ENCODE measurements at places on chromosomes 5 and 9.

GRCh38 chr5:171907725-171908343 is 98.6 kb downstream of the FBXW11 start:
- DNase-seq = no peak

DNA sequence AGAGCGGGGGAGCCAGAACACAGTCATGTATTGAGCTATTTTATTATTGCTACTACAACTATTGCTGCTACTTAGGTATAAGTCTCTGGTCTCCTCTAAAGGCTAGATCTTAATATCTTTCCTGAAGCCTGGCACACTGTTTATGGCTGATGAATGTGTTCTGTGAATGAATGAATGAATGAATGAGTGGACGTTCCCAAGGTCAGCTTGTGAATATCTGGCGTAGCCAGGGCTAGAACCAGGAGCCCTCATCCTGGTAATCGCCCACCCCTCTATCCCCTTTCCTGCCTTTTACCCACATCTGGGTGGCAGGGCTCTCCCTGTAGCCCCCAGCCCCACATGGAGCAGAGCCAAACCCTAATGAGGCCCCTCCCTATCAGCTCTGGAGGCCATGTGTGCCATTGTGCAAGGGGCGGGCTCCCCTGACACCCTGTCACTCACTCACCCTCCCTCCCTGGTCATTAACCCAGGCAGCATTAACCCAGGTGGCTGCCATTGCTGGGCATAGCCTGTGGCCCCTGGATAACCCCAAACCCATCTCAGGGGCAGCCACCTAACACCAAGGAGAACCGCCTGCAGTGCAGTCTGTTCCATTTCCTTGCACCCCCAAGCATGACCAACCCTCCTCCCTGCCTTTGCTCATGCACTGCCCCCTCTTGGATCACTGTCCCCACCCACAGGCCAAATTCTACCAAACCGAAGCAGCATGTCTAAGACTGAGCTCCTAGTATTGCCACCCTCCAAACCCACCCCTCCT is 2.0 kb upstream of the AKNA start:
- DNase-seq = no peak

- DNase-seq = no peak
Observed at GRCh38 chr9:38431116-38431515, 6.9 kb upstream of the IGFBPL1 start.

- DNase-seq = no peak
Observed at GRCh38 chr5:60177596-60177995, 284.1 kb upstream of the PDE4D start.

GRCh38 chr9:26955222-26955903 is 849 bp upstream of the IFT74 start:
- no peak for DNase-seq

DNA sequence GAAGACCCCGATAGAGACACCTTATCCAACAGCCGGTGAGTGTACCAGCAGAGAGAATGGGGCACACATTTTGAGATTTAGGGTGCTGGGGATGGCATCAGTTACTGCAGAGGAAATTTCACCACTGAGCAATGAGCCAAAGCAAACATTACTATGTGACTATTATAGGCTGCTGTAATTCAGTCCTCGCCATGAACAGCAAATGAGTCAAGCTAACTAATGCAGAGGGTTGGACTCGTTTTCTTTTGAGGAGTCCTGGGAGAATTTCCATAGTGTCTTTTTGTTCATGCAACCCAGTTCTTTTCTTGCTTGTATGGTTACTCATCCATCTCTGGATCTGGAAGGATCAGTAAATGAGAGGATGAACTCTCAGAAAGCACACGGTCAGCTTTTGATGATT is 323.8 kb downstream of the PSAT1 start:
- DNase-seq = no peak

DNA sequence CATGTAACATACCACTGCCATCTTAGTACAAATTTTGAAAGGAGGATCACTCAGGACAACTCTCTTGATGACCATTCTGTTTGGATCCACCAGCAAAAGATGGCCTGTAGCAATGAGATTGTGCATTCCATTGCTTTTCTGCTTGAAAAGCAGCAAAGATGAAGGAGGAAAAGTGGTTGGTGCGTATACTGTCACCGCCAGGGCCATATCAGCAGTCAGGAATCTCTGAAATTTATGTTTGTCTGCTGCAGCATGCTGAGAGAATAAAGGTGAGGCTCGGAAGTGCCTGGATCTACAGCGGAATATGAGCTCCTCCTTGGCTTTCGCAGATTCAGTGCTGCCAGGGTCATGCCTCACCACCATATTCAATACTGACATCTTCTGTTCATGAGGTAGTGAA is 144.4 kb downstream of the GPBP1 start:
- DNase-seq = no peak

GRCh38 chr9:121288673-121289025 is 20.7 kb downstream of the GSN start:
- DNase-seq = peak; percentile 32

DNA sequence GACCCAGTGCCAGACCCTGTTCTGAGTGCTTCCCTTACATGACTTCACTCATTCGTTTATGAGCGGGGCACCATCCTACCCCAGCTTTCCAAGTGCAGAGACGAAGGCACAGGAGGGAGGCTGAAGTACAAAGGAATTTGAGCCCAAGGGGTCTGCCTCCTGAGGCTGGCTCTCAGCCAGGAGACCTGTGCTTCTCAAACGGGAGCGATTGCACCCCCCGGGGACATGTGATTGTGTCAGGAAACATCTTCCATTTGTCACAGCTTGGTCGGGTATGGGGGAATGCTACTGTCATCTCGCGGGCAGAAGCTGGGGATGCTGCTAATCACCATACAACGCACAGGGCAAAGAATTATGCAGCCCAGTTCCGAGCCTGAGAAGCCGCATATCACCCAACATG is 23.9 kb downstream of the ADCY2 start:
- no peak for DNase-seq

DNA sequence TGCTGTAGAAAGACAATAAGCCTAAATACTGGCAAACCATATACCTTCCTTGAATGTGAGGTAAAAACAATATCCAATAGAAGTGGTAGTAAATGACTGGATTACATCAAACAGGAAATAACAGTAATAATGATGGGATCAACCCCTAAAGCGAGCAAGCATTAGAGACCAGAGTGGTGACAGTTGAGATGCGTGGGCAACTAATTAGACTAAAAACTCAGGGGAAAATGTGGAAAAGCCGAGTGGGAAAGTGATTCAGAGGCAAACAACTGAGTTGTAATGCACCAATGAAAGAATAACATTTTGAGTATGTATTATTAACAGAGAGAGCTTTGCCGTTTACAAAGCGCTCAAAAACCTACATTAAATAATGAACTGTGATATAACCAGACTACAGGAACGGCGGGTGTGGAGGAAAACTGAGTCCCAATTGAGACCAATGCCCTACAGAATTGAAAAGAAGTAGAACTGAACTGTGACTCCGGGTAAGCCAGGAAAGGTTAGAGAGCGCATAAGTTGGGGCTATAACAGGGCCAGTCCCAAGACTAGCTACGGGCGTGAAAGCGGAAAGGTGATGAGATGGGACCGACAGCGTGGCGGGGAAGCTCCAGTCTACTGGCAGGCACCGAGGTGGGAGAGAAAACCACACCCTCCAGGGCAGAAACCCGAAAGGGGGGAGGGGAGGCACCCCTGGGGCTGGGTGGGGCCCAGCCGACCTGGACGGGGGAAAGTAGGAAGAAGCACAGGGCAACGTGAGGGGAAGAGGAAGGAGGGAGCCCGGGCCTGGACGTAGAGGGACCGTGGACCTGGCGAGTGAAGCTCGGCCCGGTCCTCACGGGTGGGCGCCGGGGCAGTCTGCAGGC is 592 bp downstream of the UBAP2 start:
- DNase-seq = peak; percentile 61

DNA sequence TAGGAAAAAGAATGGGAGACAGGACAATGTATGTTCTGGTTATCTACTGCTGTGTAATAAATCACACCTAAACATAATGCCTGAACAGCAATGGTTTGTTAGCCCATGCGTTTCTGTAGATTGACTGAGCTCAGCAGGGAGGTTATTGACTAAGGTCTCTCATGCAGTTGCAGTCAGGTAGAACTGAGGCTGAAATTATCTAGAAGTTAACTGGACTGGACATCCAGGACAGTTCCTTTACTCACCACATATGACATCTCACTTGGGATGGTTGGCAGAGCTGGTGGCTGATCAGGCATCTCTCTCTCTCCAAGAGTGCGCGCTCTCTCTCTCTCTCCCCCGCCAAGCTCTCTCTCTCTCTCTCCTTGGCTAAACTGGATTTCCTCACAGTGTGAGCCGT is 8.9 kb upstream of the FOXB2 start:
- DNase-seq = no peak

- DNase-seq = no peak
Observed at GRCh38 chr5:98301547-98301946, 471.9 kb upstream of the RGMB start.

GRCh38 chr5:170150713-170151096 is 45.0 kb downstream of the FOXI1 start:
- no peak for DNase-seq

GRCh38 chr5:2302169-2302568 is 419.4 kb upstream of the IRX4 start:
- no peak for DNase-seq

GRCh38 chr9:124768334-124768733 is 2.8 kb downstream of the NR6A1 start:
- DNase-seq = no peak

DNA sequence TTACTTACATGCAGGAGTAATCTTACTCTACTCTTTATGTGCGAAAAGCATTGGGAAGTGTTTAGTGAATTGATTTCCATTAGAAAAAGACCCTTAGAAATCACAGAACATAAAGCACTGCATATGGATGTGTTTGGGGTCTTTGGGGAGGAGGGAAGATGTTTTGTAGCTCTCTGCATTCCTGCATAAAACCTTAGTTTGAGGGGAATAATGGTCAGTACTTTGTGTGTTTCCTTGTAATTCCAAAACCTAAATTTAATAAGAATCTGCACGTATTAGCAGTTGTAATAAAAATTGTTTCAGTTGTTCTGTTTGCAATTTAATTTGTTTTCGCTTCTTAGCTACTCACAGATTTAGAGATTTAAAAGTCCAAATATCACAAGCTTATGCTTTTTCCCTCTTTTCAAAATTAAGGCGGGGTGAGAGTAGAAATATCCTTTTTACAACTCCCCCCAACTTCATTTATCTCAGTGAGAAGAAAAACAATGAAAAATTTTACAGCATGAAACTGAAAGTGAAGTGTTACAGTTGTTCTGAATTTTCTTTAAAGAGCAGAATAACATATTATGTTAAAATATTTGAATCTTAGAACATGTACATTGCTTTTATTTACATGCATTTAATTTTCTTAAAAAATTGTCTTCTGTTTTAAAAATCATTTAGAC is 143.8 kb downstream of the SMARCA2 start:
- no peak for DNase-seq

DNA sequence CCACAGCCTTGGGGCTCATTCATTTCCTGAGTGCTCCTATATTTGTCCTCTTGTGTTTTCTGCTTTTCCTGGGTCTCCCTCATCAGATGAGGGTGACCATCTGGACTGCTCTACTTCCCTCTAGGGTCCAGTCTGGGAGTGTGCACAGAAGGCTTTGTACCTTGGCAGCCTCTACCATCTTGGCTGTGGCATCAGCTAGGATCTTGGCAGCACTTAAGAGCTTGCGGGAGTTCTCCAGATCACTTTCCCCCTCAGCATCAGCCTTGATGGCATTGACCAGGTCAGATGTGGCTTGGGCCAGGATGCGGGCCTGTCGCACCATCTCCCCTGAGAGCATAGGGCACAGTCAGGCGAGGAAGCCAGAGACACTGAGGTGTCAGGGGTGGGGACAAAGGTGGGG is 15.8 kb downstream of the TLN1 start:
- DNase-seq = no peak

DNA sequence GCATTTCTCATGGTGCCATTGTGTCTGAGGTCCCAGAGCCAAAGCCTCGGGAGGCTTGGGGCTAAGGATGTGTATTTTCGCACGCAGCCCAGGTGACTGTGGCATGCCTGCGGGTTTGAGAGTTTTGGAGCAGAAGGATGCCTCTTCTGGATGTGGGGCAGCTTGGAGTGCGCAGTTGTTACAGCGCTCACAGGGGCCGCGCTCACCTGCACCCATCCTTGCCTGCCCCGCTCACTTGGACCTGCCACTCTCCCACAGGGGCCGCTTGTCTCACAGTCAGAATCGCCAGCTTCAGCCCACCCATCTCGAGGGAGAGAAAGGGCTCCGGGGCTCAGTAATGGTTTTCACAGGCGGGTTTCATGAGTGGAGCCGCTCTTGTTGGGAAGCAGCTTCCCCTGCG is 132.9 kb downstream of the MVB12B start:
- DNase-seq = no peak

GRCh38 chr5:82666312-82666711 is 388.2 kb upstream of the RPS23 start:
- DNase-seq = peak; percentile 64

GRCh38 chr9:115192280-115192679 is 74.3 kb upstream of the TNC start:
- DNase-seq = no peak

- no peak for DNase-seq
Observed at GRCh38 chr5:9025942-9026341, 519.9 kb downstream of the SEMA5A start.

DNA sequence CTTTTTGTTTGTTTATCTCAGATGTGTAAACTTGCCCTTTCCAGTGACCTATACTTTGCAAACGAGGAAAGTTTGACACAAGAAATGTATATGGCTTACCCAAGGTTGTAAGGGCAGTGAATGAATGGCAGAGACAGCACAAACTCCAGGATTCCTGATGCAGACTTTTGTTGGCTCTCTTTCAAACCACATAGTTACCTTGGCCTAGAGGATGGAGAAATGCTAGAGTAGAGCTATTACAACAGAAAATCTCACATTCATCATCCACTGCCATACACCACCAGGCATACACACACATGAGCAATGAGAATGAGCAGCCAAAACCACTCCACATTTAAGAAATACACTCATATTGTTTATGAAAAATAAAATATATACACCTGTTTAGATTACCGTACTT is 387.0 kb downstream of the TLR4 start:
- no peak for DNase-seq

GRCh38 chr5:9108162-9108561 is 437.7 kb downstream of the SEMA5A start:
- DNase-seq = no peak
